ENCODE measurements at places on chromosomes 1 and 21. TPM values are rescaled to one million over a fixed set of nuclear protein-coding genes. Genes with fewer than 3 reads are reported as not detected.

DNA sequence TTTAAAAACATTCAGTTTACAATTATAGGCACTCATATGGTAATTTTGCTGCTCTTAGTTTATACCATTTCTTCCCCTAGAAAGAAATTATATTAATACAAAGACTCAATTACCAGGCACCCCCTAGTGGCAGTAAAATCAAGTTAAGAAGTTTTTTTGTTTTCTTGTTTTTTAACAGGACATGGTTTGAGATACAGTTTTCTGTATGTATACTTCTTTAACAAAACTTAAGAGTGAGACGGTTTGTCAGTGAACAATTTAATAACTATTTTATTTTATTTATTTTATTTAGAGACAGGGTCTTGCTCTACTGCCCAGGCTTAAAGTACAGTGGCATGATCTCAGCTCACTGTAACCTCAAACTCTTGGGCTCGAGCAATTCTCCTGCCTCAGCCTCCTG lies 224.6 kb downstream of the FAF1 start:
- no peak overlapping the region for H3K27ac ChIP-seq
- DNase-seq: no peak

DNA sequence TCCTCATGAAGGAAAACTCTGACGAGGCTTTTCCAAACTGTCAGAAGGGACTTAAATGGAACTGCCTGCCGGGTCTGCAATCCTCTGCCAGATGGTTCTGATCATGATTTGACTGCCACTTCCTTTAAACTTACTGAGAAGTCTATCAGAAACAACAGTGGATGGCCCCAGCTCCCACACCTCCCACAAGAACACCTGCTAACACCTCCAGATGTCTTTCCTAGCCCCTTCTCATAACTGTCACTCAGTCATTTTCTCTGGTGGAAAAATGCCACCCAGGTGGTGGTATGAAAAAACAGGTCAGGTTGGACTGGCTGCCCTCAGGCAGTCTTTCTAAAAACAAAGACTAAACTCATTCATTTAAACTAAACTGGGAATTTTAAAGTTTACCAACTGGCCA lies 66.7 kb upstream of the ABCD3 start:
- H3K27ac ChIP-seq: no peak overlapping the region
- H3K36me3 ChIP-seq: no peaks in the 10 kb centered on the region
- no peak for DNase-seq
- H3K4me3 ChIP-seq: no peak overlapping the region
- no peaks in the 10 kb centered on the region for H3K27me3 ChIP-seq

DNA sequence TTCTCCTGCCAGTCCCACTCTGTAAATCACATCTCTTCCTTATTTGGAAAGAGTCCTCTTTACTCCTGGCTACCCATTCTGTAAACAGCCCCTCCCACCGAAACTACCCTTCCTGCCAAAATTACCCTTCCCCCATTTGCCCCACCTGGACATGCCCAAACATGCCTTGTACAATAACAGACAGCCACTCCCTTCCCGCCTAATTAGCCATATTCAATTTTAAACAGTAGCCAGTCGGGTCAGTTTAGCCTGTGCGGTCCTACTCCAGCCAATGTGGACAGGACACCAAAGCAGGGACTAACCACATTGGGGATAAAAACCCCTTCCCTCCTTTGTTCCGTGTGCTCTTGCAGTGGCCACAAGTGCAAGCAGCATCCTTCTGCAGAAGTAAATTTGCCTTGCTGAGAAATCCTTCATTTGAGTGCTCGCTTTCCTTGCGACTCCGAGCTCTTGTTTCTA lies 56.3 kb upstream of the MAP10 start:
- H3K36me3 ChIP-seq: peaks cover 23% of the 10 kb centered on the region
- DNase-seq: peak; percentile 82

DNA sequence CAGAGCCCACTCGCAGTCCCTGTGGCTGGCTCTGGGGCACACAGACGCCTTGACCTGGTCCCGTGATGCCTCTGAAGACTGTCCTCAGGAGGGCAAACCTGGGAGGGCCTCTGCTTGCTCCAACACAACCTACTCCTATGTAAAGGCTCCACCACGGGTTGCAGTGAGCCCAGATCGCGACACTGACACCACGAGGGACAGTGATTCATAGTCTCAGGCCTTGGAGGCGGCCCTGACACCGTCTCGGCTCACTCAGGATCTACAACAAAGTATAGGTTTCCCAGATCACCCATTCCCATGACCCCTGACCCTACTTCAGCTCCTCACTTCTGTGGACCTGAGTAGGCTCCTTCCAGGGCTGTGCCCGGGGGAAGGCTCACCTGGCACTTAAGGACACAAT lies 28.0 kb downstream of the NOL9 start:
- no peak overlapping the region for H3K4me3 ChIP-seq
- no peak overlapping the region for H3K27ac ChIP-seq
- H3K36me3 ChIP-seq: peaks cover 23% of the 10 kb centered on the region
- DNase-seq: no peak
- no peaks in the 10 kb centered on the region for H3K27me3 ChIP-seq

DNA sequence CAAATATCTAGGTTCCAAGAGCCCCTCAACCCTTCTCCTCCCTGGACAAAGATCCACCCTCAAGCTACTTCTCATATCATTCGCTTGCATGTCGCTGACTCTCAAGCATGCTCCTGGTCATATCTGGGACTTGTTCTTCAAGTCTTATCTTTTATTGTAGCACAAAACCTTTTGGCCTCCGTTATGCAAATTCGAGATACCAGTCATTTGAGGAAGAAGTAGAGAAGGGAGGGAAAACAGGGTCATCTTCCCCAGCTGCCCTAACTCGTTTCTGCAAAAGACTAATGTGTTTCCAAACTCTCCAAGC lies 63.8 kb upstream of the ETS2 start:
- DNase-seq: no peak
- H3K4me1 ChIP-seq: no peaks in the 10 kb centered on the region
- H3K27ac ChIP-seq: no peak overlapping the region

GRCh38 chr1:230807561-230808280 lies 60.5 kb downstream of the CAPN9 start:
- H3K36me3 ChIP-seq: peaks cover 5% of the 10 kb centered on the region
- H3K27me3 ChIP-seq: no peaks in the 10 kb centered on the region
- no peak for DNase-seq

DNA sequence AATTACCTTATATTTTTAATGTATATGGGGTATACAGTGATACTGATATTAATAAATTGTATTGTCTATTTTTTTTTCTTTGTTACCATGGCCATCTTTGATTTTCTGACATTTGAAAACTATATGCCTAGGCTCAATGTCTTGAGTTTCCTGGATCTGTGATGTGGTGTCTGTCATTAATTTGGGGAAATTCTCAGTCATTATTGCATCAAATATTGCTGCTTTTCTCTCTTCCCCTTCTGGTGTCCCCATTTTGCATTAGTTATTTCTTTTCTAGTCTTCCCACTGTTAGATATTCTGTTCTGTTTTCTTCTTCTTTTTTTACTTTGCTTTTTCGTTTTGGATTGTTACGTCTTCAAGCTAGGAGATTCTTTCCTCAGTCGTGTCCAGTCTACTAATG lies 33.8 kb downstream of the ZBTB40 start:
- peaks cover 8% of the 10 kb centered on the region for H3K36me3 ChIP-seq
- no peak for DNase-seq
- peaks cover 9% of the 10 kb centered on the region for H3K4me1 ChIP-seq

DNA sequence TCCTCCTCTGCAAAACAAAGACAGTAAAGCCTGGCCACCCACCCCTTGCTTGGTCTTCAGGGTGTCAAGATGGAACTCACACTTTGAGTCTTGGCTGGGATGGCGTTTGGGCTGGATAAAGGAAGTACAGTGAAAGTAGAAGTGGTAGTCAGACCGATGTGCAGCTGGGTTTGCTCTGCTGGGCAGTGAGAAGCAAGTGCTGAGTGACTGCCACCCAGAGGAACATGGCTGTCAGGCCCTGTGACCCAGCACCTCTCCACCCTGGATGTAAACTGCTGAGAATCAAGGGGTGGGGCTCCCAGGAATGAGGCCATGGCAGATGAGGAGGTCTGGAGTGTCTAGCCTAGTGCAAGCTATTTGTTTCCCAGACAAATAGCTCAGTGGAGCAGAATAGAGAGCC lies 51.2 kb downstream of the POFUT2 start:
- DNase-seq: no peak
- H3K36me3 ChIP-seq: no peaks in the 10 kb centered on the region
- no peak overlapping the region for H3K27ac ChIP-seq
- no peak overlapping the region for H3K4me3 ChIP-seq
- no peaks in the 10 kb centered on the region for H3K27me3 ChIP-seq

DNA sequence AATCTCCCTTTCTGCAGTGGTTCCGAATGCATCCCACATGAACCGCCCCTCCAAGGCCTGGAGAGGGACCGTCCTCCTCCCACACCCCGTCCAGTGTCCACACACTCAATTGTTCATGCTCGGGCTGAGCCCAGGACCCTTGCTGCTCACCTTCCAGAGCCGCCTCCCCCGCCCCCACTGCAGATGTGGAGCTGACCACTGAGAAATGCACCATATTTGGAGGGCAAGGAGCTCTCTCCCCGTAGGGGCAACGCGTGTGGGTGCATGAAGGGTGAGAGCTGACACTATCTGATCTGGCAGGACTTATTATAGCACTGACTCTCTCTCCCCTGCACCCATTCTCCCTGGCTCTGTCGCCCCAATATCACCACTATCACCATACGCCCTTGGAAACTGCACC lies 4.0 kb upstream of the S100A3 start:
- DNase-seq: peak; percentile 20
- no peak overlapping the region for H3K4me3 ChIP-seq
- no peak overlapping the region for H3K27ac ChIP-seq
- no peaks in the 10 kb centered on the region for H3K4me1 ChIP-seq

DNA sequence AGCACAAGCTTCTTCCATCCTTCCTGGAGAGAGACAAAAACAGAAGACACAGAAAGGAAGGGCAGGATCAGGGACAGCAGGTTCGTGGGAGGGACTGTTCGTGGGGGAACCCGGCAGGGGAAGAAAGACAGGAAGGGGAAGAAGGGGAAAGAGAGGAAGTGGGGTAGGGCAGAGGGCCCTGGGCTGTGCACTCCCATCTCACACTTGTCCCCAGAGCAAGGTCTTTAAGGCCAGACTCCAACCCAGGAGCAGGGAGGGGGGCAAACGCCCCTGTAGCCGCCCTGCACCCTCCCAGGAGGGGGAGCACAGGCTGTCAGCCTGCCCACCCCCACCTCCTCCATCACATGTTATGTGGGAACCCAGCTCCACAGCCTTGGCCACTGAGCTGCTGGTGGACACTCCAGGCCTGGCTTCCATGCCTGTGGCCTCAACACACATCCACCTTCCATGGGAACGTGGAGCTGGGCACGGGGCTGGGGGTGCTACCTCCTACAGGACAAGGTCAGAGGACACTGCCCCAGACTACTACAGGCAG lies 9.3 kb downstream of the SLC19A1 start:
- no peaks in the 10 kb centered on the region for H3K4me1 ChIP-seq
- no peaks in the 10 kb centered on the region for H3K27me3 ChIP-seq
- no peak overlapping the region for H3K4me3 ChIP-seq
- peaks cover 11% of the 10 kb centered on the region for H3K36me3 ChIP-seq

DNA sequence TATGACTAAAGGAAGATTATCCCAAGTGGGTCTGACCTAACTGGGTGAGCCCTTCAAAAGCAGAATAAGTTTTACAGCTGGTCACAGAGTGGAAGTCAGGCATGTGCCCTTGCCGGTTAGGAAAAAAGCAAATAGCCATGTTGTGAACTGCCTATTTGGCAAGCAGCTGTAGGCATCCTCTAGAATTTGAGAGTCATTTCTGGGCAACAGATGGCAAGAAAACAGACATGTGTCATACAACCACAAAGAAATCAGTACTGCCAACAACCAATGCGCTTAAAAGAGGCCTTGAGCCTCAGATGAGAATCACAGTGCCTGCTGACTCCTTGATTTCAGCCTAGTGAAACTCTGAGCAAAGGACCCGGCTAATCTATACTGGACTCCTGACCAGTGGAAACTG lies 26.8 kb downstream of the LRRC53 start:
- no peak overlapping the region for H3K4me3 ChIP-seq
- no peak for DNase-seq
- no peaks in the 10 kb centered on the region for H3K27me3 ChIP-seq
- H3K27ac ChIP-seq: no peak overlapping the region
- no peaks in the 10 kb centered on the region for H3K36me3 ChIP-seq

DNA sequence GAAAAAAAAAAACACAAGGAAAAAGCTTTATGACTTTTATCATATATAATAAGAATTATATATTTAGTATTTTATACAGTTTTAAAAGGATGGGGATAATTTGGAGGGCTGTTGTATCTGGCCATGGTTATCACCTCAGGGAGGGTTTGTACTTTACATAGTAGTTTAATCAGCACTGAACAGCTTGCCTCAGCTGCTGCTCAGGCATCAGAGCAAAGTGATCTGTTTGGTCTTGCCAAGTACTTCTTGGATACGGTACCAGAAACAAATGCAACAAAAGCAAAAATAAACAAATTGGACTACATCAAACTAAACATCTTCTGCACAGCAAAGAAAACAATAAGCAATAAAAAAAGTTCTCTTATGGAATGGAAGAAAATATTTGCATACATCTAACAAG lies 2.6 kb upstream of the SPTA1 start:
- no peaks in the 10 kb centered on the region for H3K27me3 ChIP-seq
- no peak for DNase-seq
- H3K27ac ChIP-seq: no peak overlapping the region
- H3K4me3 ChIP-seq: no peak overlapping the region
- H3K4me1 ChIP-seq: no peaks in the 10 kb centered on the region

Gene YBEY
- 26.5 TPM for total RNA-seq

Gene PTPRF
- 192 TPM for total RNA-seq

Gene CR1L
- total RNA-seq: 0.37 TPM

All from H9 (cell line).